NCI-H526 treated with DMSO at 0.1 percent for 48 hours (cell line): ENCODE measurements at places on chromosomes 13 and 19.

- DNase-seq: peak; percentile 65
Measured at GRCh38 chr13:50375792-50376191, 360.5 kb downstream of the KCNRG start.

- no peak for DNase-seq
Measured at GRCh38 chr19:19418555-19419260, 13.2 kb downstream of the GATAD2A start.

- DNase-seq: no peak
Measured at GRCh38 chr19:7000816-7001215, 20.4 kb downstream of the MBD3L2B start.

- no peak for DNase-seq
Measured at GRCh38 chr13:98275681-98276171, 98.7 kb upstream of the RNF113B start.

DNA sequence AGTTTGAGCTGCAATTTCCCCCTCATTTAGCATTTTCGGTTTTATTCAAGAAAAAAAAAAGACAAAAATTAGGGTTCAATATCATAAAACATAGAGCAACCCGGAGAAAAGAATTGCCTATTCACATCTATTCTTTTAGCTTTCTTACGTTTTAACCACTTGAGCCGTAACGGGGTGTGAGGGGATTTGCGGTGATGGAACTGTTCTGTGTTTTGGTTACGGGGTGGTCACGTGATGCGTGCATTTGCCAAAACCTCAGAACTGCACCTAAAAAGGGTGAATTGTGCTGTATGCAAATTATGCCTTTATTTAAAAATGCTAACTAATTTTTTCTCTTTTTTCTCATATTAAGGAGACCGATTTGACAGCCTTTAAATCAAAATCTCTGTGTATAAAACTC, 22.1 kb downstream of the CLEC11A start:
- no peak for DNase-seq

DNA sequence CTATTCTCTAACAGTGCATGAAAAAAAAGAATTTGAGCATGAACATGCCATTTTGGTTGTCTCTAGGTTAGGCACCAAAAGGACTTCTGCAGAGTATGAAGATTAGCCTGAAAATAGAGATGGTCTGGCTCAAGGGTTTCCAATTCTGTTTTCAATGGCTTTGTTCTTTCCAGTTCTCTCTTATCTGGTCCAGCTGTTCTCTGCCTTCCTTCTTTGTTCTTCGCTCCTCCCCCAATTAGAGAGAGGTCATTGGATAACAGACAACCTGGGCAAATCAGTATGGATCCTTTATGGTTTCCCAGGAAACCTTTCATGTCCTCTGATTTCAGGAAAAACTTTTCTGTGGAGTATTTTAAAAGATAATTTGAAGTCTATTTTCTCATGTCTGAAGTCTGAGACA, 623.4 kb downstream of the PCDH17 start:
- DNase-seq: no peak

DNA sequence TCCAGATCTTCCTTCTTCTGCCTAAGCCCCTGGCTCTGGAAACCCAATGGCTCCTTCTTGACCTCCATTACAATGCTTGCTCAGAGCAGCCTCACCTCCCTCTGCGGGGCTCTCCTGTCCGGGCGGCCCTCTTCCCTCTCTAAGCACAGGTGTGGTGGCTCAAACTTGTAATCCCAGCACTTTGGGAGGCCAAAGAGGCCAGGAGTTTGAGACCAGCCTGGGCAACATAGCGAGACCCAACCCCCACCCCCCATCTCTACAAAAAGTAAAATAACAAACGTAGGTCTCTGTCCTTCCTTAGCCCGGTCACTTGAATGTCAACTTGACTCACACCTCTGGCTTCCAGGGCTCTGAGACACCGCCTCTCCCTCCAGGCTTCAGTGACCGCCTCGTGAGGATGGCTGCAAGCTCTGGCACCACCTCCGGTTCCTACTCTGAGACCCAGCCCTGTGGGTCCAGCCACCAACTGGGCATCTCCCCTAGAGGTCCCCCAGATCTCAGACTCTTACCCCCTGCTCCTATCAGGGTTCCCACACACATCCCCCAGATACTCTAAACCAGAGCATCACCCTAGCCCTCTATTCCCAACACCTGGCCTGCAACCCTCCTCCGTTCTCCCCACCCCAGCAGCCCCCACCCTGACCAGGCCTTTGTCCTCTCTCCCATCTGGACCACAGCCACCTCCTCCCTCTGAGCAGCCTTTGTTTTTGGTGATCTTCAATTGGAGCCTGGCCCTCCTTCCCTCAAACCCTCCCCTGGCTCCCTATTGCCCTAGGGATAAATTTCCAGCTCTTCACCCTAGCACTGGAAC, 4.7 kb upstream of the TLE2 start:
- DNase-seq: no peak

GRCh38 chr19:13689085-13689484, 75.2 kb upstream of the MRI1 start:
- no peak for DNase-seq

DNA sequence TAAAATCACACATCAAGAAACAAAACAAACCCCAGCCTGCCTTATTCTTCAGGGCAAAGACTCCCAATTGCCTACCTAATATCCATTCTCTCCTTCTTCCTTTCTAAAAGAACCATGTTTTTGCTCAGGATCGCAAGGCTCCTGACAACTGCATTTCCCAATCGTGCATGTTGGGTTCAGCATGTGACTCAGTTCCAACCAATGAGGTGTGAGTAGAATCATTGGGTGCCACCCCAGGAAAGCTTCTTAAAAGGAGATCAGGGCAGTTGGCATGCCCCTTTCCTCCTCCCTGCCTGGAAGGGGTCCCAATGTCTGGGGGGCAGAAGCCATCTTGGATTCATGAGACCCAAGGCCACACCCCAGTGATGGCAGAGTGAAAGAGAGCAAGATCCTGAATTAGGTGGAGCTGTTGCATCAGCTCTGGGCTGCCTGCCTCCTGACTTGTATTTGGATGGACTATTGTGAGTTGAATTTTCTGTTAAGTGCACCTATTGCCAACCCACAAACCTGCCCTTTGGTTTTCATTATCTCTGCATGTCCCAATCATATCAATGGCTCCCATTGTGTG, 26.0 kb upstream of the UBAC2 start:
- no peak for DNase-seq

- DNase-seq: peak; percentile 97
Measured at GRCh38 chr19:35869327-35870123, 1.2 kb downstream of the APLP1 start.

DNA sequence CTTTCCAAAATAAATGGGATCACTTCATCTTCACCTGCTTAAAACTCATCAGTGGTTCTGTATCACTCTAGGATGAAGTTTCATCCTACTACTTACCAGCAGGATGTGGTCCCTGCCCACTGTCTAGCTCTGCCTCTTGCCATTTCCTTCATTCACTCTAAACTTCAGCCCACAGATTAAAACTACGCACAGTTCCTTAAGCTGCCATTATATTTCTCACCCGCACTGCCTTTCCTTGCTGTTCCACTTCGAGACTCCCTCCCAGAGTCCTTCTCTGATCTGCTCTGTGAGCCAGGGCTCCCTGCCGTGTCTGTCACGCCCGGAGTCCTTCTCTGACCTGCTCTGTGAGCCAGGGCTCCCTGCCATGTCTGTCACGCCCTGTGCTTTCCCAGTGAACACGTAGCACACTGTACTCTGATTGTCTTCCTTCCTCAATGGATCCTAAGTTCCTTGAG, 52.0 kb upstream of the NPAS1 start:
- no peak for DNase-seq

DNA sequence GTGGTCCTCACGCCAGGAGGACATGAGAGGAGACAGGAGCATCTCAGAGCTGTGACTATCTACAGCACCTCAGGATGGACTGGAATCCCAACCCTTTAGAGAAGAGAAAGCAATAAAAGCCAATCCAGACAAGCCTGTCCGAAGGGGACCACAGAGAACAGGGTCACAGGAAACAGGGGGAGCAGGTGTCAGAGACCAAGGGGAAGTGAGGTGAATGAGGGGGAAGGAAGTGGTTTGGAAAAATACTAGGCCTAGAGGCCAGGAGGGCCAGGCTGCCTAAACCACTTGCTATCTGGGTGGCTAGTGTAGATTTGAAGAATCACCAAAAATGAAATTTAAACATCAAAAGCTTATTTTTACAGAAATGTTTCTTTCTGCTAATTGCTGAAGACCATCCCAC, 16.2 kb downstream of the TMTC4 start:
- DNase-seq: no peak

DNA sequence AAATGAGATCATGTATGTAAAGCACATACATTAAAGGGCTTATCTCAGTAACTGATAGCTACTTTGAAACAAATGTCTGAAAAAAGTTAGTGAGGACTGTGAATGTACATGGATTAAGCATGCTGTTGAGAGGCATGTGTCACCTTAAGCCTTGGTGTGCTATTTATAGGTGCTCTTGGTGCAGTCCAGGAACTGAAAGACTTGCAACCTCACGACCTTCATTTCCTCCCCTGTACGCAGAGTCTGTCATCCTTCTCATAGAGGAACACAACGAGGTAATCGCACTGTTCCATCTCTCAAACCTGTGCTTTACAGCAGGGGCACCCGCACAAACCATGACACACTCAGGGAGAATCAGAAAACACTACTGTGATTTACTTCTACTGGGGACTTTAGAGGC, 65.6 kb downstream of the UFM1 start:
- DNase-seq: no peak

GRCh38 chr19:12166626-12167025, 3.7 kb downstream of the ZNF136 start:
- no peak for DNase-seq

- no peak for DNase-seq
Measured at GRCh38 chr13:79593641-79594275, 112.8 kb downstream of the NDFIP2 start.

DNA sequence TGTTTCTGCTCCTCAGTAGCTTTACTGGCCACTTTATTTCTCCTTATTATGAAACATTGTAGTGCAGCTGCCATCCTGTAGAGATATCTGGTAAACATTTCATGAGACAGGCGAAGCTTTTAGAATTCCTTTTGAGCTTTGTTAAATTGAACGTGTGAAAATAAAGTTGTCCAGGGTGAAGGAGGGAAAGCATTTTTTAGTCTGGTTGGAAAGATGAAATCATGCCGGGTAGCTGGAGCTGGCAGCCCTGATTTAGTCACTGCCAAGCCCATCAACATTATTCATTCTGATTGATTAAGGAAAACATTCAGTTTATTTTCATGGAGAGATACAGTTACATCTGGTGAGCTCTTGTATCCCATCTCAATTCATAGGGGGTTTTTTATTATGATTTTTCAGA, 326.2 kb upstream of the GPC6 start:
- no peak for DNase-seq

- DNase-seq: no peak
Measured at GRCh38 chr13:44810061-44810840, 179.0 kb downstream of the NUFIP1 start.

DNA sequence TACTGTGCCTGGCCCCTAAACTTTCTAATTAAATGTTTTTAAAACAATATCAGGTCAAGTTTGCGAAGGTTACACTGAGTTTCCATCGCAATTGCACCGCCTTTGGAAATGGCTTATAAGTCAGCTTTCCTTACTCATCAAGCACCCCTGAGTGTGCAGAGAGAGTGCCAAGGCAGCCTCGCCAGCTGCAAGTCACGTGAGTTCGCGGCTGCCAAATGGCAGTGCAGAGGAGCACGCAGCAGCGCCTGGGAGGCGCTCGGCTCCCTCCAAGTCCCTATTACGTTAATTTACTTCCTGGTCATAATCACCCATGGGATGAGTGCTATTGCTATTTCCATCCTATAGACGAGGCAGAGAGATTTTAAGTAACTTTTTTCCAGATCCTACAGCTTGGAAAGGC, 319.6 kb downstream of the TEX29 start:
- DNase-seq: no peak

GRCh38 chr13:101917475-101917810, 465.0 kb downstream of the ITGBL1 start:
- no peak for DNase-seq

DNA sequence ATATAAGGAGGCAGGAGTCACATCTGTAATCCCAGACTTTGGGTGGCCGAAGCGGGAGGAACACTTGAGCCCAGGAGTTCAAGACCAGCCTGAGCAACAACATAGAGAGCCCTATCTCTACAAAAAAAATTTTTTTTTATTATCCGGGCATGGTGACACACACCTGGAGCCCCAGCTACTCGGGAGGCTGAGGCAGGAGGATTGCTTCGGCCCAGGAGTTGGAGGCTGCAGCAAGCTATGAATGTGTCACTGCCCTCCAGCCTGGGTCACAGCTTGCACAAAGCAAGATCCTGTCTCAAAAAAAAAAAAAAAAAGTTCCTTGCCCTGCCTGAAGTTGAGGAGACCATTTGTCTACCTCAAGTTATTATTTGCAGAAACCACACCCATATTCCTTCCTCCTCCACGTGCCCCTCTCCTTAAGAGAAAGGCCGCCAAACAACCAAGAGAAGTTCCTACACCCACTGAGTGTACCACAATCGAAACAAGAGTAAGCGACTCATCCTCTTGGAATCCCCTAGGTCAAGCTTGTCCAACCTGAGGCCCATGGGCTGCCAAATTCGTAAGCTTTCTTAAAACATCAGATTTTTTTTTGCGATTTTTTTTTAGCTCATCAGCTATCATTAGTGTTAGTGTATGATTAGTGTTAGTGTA, 2.2 kb downstream of the ABCC4 start:
- DNase-seq: no peak

DNA sequence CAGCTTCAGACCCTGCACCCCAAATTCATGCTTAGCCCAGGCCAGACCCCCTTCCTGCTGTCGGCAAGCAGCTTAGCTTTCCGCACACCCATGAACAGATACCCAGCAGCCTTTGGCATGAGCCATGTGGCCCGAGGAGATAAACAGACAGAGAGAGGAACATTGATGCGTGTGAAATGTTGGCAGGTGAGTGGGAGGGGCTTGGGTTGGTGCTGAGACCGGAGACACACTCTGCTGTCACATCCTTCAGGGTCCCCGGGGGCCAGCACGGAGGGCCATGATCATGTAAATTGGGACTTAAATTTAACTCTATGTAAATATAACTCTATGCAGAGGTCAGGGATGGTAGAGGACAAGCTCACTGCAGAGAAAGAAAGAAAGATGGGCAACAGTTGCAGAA, 1.5 kb downstream of the CD22 start:
- no peak for DNase-seq

- DNase-seq: no peak
Measured at GRCh38 chr19:1767464-1767933, 14.2 kb downstream of the ONECUT3 start.

DNA sequence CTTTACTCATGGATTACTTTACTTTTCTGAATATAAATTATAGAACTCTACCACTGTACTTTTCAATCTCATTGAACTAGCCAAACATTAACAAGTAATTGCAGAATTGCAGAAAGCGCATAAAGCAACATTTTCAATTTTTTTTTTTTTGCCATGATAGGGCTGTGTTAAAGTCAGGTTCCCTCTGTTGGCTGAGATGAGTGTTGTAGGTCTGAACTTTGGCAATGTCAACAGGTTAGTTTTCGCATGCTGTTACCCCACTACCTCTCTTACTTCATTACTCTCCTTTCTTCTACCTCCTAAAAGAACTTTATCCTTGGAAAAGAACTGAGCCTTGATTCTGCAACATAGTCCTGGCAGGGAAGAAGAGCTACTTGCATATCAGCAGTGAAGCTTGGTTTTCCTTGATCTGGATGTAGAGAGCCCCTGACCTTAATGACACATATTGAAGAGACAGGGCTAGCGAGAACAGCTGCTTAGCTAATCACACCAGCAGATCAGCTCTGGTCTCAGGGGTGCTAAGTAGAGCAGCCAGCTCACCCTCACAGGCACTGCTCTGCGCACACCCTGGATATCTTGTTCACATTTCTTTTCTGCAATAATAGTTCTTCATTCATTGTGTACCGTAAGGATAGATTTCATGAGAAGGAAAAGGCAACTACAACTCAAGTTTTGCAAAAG, 119.5 kb downstream of the FLT1 start:
- no peak for DNase-seq

- no peak for DNase-seq
Measured at GRCh38 chr13:77832339-77833100, 86.1 kb downstream of the EDNRB start.
